Fibroblast of skin of left biceps (primary cell): ENCODE measurements at places on chromosomes 7 and 10.

GRCh38 chr7:117600911-117601310, 121.1 kb downstream of the CFTR start:
- DNase-seq = no peak

- DNase-seq = no peak
Observed at GRCh38 chr7:122595885-122596284, 103.0 kb downstream of the RNF133 start.

DNA sequence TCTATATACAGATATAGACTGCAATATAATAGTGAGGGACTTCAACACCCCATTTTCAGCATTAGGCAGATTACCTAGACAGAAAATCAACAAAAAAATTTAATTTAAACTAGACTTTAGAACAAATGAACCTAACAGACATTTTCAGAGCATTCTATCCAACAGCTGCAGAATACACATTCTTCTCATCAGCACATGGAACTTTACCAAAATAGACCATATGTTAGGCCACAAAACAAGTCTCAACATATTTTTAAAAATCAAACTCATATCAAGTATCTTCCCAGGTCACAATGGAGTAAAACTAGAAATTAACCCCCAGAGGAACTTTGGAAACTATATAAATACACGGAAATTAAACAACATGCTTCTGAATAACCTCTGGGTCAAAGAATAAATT, 169.6 kb downstream of the MTERF1 start:
- no peak for DNase-seq

DNA sequence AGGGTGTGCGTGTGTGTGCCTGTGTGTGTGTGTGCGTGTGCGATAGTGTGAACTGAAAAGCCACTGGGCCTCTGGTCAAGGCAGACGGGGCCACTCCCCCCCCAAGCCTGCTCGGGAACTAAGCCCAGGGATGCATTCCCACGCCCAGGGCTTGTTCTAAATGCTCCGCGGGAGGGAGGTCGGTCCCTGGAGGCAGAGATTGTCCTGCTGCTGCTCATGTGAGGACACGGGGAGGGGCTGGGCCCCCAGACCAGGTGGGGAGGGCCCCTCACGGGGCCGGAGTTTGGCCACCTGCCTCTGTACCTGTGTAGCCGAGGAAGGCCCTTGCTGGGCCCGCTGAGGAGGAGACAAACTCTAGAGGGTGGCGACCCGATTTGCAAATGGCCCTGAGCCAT, 93.9 kb downstream of the PDGFA start:
- DNase-seq = no peak

DNA sequence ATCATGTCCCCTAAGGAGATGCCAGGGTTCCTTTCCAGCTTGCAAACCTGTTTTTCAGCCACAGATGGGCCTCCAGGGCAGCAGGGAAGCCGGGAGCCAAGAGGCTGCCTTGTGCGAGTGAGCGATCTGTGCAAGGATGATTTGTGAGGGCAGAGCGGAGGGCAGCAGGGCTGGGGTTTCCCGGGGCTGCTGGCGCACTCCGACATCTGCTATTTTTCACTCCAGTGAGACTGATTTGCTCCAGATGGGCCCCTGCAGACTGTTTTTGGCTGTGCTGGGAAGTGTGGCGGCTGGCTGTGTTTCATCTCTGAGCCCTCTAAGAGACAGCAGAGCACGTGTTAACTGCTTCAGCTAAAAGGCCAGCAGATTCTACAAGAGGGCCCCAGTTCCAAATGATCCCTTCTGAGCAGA, 466.2 kb downstream of the TYW1 start:
- peak; percentile 43 for DNase-seq
